ENCODE measurements at places on chromosomes 1 and 21.
A peak's percentile ranks its signal among the peaks of the same experiment; 100 is the strongest.

- DNase-seq, result peak; percentile 84
Observed at GRCh38 chr21:34986561-34987500, 62.3 kb downstream of the RUNX1 start.

- no peak for DNase-seq
Observed at GRCh38 chr1:116538544-116538943, 32.3 kb downstream of the CD58 start.

DNA sequence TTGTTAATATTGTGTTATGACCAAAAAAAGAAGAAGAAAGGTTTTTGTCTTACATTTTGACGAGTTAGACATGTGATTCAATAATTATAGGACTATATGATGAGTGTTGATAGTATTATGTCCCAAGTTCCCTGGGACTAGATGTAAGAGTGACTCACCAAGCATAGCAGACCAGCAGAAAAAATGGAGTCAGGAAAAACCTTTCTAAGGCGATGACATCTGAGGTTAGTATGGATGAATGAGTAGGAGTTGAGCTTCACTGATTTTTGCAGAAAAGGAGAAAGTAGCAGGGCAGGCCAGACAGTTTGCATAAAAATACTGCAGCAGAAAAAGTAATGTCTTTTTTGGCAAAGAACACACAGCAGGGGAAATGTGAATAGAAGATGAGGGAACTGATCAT lies 1041.3 kb upstream of the ADGRL4 start:
- peak; percentile 16 for DNase-seq

- DNase-seq, result no peak
Observed at GRCh38 chr1:10948463-10948775, 64.0 kb upstream of the TARDBP start.

- DNase-seq, result no peak
Observed at GRCh38 chr1:240644732-240645131, 32.8 kb upstream of the GREM2 start.

GRCh38 chr1:167456524-167456923 lies 61.8 kb downstream of the CD247 start:
- no peak for DNase-seq

DNA sequence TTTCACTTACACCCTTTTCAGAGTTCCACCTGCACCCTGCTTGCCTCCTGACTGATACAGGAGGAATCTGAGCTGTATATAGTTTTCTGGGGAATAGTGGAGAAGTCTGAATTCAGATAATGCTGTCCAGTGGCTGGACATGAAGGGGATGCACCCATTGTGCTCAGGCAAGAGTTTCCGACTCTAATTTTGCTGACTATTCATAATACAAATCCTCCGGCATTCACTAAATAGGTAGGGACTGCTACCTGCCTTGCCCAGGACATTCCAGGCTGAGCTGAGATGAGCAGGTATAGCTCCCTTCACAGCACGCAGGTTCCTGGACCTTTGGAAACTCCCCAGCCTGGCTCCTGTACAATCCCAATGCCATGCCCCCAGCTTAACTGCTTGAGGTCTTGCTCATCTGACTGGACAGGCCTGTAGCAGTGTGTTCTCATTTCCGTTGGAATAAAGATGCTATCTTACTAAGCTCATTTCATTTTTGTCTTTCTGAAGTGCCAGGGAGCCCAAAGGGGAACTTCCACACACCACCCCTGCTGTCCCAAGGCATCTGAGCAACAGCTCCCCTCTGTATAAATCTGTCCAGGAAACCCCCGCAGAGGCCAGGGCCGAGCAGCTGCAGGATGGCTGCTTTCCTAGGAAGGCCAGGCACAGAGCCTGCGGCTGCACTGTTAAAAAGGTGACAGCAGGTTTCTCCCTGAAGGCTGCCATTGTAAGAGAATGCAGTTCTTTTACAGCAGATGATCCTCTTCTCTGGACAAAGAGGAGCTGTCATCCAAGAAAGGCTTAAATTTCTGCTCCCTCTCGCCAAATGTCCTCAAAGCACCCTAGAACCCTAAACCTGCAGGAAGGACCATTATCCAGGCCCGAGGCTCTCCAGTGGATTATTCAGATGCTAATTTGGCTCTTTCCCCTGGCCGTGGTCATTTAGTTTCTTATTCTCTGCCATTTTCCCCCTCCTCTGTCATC lies 21.7 kb upstream of the VASH2 start:
- no peak for DNase-seq

DNA sequence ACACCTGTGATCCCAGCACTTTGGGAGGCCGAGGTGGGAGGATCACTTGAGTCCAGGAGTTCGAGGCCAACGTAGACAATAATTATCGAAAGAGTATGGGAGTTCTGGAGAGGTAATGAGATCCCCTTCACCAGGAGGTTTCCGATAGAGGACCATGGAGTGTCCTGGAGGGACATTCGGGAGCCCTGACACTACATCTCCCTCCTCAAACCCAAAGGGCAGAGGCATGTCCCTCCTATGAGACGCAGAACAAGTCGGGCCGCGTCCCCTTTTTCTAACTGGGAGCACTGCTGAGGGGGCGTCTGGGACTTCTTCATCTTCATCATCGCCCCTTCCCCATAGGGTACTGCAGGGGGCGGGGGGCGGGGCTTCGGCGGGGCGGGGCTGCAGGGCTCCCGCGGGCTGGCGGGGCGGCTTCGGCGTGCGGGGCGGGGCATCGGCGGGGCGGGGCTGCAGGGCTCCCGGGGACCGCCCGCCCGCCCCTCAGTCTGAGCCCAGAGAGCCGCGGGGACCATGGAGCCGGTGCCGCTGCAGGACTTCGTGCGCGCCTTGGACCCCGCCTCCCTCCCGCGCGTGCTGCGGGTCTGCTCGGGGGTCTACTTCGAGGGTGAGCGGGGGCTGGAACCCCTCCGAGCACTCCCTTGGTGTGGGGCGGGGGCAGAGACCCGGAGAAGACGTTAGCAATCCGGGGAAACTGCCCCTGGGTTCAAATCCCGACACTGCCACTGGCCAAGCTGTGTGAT lies at the start of gene THEMIS2:
THEMIS2 (plus strand) TSS at position 486 of the 743 bp plus-strand sequence; CDS start at position 514, 28 bp downstream.
- no peak for DNase-seq

DNA sequence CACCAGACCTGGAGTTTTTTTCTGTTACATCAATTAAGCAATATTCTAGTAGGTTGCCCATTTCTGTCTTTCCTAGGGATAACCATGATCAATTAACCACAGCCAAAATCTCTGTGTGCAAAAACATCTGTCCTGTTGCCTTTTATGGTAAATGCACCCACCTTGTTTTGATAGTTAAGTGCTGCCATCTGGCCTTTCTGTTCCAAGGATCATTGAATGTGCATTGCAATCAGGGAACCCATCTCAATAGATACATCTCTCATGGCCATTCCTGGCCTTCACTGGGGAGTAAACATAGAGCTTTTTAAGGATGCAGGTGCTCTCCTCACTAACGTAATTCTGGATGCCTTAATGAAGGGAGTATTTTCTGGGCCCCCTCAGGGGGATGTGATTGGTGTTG lies 111.8 kb upstream of the KIAA1614 start:
- no peak for DNase-seq

GRCh38 chr1:18021242-18021641 lies 86.4 kb upstream of the IGSF21 start:
- no peak for DNase-seq

GRCh38 chr1:30680429-30680828 lies 43.0 kb downstream of the MATN1 start:
- no peak for DNase-seq

DNA sequence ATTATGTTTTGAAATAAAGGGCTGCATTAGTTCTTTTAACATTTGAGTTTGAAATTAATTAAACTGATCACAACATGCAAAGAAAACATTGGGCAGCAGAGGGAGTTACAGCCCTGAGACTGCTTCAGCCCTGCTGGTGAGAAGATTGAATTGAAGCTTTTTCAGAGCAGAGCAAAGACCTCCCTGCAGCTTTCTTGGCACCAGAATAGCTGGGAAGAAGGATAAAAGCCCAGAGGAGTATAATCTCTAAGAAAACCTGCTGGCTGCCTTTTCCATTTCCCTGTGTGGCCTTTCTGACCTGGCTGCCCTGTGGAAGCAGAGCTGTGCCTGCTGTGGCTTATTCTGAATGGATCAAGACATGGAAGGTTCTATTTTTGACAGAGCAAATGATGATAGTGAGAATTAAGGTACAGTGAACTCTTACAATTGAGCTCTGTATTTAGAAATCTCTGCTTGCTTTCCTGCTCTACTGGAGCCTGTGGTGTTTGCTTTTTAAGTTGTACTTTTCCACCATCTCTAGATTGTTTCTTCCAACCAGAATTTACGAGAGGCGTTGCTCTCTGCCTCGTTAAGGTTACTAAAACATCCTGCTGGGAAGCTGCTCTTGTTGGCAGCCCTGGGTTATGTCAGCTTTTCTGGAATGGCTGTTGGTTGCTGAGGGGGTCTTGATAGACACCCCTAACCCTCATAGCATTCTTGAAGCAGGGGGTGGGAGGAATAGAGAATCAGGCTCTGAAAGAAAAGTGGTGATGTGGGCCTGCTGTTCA lies 9.9 kb downstream of the SNRPE start:
- peak; percentile 80 for DNase-seq

DNA sequence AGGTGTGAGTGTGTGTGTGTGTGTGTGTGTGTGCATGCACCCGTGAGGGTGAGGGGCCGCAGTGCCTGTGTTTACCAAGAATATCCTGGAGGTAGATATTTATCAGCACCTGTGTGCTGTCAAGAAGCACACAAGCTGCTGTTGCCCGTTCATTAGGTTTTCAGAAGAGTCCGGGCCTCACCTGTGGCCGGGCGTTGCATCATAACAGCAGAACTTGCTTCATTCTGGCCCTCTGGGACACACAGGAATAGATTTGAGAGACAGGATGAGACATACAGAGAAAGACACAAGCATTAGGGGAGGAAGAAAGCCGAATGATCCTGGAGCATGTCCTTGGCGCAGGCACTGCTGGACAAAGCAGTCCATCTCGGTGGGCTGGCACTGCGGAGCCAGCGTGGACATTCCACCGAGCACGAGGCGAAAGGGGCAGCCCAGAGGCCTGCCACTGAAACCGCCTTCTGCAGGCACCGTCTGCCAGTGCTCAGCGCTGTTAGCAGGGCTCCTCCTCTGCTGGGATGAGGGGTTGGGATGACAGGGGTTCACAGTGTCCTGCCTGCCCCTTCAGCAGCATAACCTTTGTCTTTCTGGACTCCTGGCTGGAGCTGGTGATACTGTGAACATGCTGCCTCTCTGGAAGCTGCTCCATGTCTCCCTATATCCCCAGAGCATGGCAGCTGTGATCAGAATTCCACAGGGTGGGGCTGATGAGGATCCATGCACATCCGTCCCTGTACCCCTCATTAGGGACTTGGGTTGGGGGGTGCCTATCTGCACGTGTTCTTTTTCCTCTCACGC lies 81.1 kb downstream of the PEX14 start:
- no peak for DNase-seq
